CD8-positive, alpha-beta memory T cell (primary cell): ENCODE measurements at places on chromosomes 4 and X. TPM values are rescaled to one million over a fixed set of nuclear protein-coding genes. Genes with fewer than 3 reads are reported as not detected.

- H3K36me3 ChIP-seq: no peaks in the 10 kb centered on the region
- H3K4me1 ChIP-seq: no peaks in the 10 kb centered on the region
- peaks cover 11% of the 10 kb centered on the region for H3K27me3 ChIP-seq
- no peak overlapping the region for H3K4me3 ChIP-seq
- H3K27ac ChIP-seq: no peak overlapping the region
Observed at GRCh38 chr4:18033111-18034085, 11.8 kb upstream of the LCORL start.

GRCh38 chr4:2948895-2949781 lies 14.1 kb downstream of the NOP14 start:
- no peak overlapping the region for H3K4me3 ChIP-seq
- H3K27me3 ChIP-seq: no peaks in the 10 kb centered on the region
- peaks cover 66% of the 10 kb centered on the region for H3K36me3 ChIP-seq

- peak within 1 kb of the TSS; percentile 69 for H3K27ac ChIP-seq
- H3K4me1 ChIP-seq: peaks cover 24% of the 10 kb centered on the region
- peak within 1 kb of the TSS; percentile 76 for H3K4me3 ChIP-seq
- DNase-seq: peak; percentile 80
- no peaks in the 10 kb centered on the region for H3K27me3 ChIP-seq
- no peaks in the 10 kb centered on the region for H3K36me3 ChIP-seq
Observed at GRCh38 chr4:109702950-109703663, at the start of gene CASP6. CASP6 (minus strand) TSS chr4:109703445; CDS start chr4:109703395, 50 bp downstream.

- H3K4me1 ChIP-seq: peaks cover 66% of the 10 kb centered on the region
- DNase-seq: no peak
- no peaks in the 10 kb centered on the region for H3K36me3 ChIP-seq
- no peaks in the 10 kb centered on the region for H3K27me3 ChIP-seq
Observed at GRCh38 chr4:109562457-109563239, 2.6 kb downstream of the MCUB start.

GRCh38 chrX:154457491-154458115 lies 478 bp upstream of the PLXNA3 start:
- peak; percentile 74 for DNase-seq
- H3K4me3 ChIP-seq: peak overlapping the region; percentile 26

DNA sequence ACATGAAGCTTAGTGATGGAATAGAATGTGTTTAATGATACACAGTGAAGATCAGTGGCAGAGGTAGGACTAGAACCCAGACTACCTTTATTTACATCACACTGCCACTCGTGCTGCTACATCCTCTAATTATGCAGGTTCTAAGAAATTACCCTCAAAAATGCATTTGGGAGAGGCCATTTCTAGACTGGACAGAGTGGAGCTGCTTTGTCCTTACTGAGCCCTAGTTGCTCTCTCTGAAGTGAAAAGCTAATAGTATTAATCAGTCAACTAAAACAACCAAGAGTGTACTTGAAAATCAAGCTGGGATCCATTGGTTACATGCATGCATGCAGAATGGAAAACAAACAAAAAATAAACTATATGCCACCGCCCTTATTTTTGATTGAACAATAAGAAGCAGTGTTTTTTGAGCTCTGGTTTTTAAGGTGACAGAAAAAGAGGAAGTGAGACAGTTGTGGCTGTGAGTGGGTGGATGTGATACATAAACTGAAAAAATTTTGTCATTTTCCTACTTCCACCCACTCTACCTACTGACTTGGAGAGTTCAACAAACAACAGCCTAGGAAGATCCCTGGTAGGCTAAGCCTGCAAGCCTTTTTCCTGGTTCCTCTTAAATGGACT lies 6.8 kb upstream of the VSIG4 start:
- H3K27ac ChIP-seq: peak overlapping the region; percentile 31
- H3K27me3 ChIP-seq: no peaks in the 10 kb centered on the region
- H3K4me3 ChIP-seq: no peak overlapping the region
- DNase-seq: no peak
- no peaks in the 10 kb centered on the region for H3K36me3 ChIP-seq
- H3K4me1 ChIP-seq: peaks cover 28% of the 10 kb centered on the region

DNA sequence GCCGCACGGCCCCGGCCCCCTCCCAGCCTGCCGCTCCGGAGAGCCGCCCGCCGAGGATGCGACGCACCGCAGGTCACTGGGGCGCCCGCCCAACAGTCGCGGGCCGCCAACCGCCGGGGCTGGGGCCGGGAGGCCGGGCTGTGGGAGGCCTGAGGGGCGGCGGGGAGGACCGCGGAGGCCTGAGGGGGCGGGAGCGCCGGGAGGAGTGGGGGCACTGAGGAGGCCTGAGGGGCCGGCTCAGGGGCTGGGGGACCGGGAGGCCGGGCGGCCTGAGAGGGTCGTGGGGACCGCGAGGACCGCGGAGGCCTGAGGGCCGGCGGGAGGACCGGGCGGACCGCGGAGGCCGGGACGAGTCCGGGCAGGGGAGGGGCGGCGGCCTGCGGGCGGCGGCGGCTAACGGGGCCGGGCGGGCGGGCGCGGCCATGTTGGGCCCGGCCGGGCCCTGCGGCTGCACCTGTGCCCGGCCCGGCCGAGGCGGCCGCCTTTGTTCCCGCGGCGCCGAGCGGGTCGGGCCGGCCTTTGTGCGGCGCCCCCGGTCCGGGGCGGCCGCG lies 353 bp downstream of the NSD2 start:
- peaks cover 17% of the 10 kb centered on the region for H3K4me1 ChIP-seq
- no peak for DNase-seq
- H3K27me3 ChIP-seq: no peaks in the 10 kb centered on the region

- H3K4me3 ChIP-seq: no peak overlapping the region
- H3K27ac ChIP-seq: no peak overlapping the region
- H3K27me3 ChIP-seq: no peaks in the 10 kb centered on the region
- no peaks in the 10 kb centered on the region for H3K4me1 ChIP-seq
Observed at GRCh38 chr4:124749421-124749820, 36.9 kb upstream of the ANKRD50 start.

DNA sequence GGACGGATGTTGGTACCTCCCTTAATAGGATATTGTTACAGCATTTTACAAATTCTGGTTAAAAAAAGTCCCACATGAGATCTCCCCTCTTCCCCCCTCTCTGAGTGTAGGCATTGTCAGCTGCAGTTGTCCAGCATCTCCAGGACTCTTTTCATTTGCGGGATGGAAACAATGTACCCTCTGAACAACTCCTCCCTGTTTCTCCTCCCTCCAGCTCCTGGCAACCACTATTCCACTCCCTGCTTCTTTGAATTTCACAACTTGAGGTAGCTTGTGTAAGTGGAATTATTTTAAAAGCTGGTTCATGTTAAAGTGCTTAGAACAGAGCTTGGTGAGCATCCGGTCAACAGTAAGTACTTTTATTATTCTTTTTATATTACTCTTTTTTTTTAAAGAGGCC lies 69.8 kb downstream of the TBL1X start:
- no peak for DNase-seq
- no peaks in the 10 kb centered on the region for H3K36me3 ChIP-seq
- no peaks in the 10 kb centered on the region for H3K27me3 ChIP-seq
- no peak overlapping the region for H3K27ac ChIP-seq
- H3K4me1 ChIP-seq: peaks cover 9% of the 10 kb centered on the region
- no peak overlapping the region for H3K4me3 ChIP-seq

GRCh38 chr4:1055721-1056590 lies 44.5 kb downstream of the FGFRL1 start:
- H3K36me3 ChIP-seq: no peaks in the 10 kb centered on the region
- H3K4me3 ChIP-seq: peak overlapping the region; percentile 67
- DNase-seq: peak; percentile 93
- H3K4me1 ChIP-seq: peaks cover 14% of the 10 kb centered on the region
- no peaks in the 10 kb centered on the region for H3K27me3 ChIP-seq

- H3K4me3 ChIP-seq: no peak overlapping the region
- no peaks in the 10 kb centered on the region for H3K27me3 ChIP-seq
- H3K36me3 ChIP-seq: no peaks in the 10 kb centered on the region
- no peak overlapping the region for H3K27ac ChIP-seq
- no peak for DNase-seq
Observed at GRCh38 chrX:47900833-47901232, 64.1 kb downstream of the ZNF81 start.

DNA sequence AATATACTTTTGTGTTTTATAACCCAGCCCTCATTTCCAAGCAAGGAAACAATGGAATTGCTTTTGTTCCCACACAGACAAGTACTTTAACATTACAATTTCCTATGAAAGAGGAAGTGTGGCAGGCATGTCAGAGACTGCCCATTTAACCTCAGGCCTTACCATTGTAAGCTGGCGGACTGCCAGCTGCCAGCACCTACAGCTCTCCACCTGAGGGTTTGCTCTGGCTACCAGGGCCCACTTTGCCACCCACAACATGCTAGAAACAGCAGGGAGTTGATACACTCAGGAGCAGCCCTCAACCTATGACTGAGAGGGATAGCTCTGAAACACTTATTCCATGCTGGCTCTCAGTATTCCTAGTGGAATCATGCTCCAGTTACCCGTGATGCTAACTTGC lies 152.3 kb upstream of the PRDX4 start:
- DNase-seq: no peak
- no peaks in the 10 kb centered on the region for H3K4me1 ChIP-seq
- H3K27me3 ChIP-seq: no peaks in the 10 kb centered on the region
- H3K4me3 ChIP-seq: no peak overlapping the region

DNA sequence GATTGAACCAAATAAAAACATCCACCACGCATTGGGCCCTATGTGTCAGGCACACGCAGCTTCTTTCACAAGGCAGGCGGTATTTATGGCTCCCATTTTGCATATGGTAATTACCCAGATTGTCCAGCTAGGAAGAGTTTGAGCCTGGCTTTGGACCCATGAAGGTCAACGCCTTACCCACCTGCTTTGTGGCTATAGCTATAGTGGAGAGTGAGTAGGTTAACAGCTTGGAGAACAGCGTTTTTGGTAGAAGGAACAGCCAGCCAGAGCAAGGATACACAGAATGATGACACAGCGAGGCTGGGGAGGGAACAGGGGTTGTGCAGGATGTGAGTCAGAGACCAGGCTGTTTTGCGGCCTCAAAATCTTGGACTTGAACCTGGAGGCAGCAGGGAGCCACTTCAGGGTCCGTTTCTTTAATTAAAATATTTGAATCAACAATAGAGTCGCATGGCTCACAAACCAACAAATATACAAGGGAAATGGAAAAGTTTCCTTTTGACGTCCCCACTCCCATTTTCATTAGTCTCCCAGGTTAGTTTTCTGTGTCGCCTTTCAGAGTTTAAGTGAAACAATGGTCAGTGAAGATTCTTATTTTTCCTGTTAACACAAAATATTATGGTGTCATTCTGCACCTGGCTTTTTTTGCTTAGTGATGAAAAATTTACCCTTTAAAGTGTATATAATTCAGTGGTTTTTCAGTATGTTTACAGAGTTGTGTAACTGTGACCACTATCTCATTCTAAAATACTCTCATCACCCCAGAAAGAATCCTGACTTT lies 118.2 kb upstream of the STX18 start:
- H3K36me3 ChIP-seq: no peaks in the 10 kb centered on the region
- H3K27me3 ChIP-seq: no peaks in the 10 kb centered on the region
- DNase-seq: no peak
- H3K27ac ChIP-seq: no peak overlapping the region

DNA sequence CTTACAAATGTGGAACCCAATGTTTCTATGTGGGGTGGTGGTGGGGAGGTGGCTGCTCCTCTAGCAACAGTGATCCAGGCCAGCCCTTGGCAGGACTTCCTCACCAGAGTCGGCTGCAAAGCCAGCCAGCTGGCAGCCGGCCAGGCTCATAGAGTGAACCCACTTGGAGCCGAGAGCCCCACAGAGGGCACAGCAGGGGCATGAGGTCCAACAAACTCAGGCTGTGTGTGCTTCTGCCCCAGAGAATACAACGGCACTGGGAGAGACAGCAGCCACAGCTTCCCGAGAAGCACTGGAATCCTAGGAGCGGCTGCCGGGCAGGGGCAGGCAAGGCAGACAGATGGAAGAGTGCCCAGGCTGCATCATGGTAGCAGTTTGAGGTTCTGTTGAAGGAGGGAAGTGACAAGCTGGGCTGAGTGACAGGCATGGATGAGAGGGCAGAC lies 23.5 kb upstream of the SOWAHD start:
- no peak overlapping the region for H3K4me3 ChIP-seq
- no peaks in the 10 kb centered on the region for H3K4me1 ChIP-seq
- H3K27ac ChIP-seq: no peak overlapping the region
- no peaks in the 10 kb centered on the region for H3K27me3 ChIP-seq

DNA sequence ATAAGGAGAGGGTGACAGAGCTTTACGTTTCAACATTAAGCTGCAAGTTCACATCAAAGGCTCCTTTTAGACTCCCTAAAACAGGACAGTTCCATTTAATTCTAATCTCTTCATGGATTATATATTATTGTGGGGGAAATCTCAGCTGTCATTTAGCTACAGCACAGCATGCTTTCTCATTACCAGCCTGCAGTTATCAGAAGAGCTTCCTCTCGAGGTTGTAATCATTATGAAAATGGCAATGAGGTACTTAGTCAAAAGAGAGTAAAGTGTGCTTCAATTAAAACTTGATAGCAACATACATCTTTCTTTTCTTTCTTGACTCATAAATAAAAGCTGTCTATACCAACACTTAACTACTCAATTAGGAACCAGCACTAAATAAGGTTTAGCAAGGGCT lies 896.8 kb downstream of the ADGRL3 start:
- no peaks in the 10 kb centered on the region for H3K4me1 ChIP-seq
- H3K4me3 ChIP-seq: no peak overlapping the region
- no peak for DNase-seq
- H3K36me3 ChIP-seq: no peaks in the 10 kb centered on the region
- H3K27ac ChIP-seq: no peak overlapping the region

DNA sequence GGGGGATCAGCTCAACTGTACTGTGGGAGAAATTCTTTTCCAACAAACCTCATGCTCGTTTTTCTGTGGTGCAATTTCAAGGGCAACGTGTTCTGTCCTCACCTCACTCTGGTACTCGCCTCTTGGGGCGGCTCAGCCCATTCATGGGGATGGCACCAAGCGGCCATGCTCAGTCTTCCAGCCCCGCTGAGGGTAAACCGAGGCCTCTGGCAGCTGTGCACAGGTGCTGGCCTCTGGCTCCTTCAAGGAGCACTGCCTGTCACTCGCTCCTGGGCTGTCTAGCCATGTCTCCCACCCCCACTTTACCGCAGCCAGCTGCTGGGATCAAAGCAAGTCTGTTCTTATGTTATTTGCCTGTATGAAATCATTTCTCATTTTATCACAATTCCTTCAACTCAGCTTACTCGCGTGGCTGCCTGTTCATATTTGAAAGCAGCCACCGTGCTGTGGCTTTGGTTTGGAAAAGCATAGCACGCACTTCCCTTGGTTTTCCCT lies 70.2 kb downstream of the MTMR1 start:
- H3K4me1 ChIP-seq: no peaks in the 10 kb centered on the region
- H3K27ac ChIP-seq: no peak overlapping the region
- DNase-seq: no peak
- H3K27me3 ChIP-seq: no peaks in the 10 kb centered on the region

- no peaks in the 10 kb centered on the region for H3K36me3 ChIP-seq
- H3K27me3 ChIP-seq: no peaks in the 10 kb centered on the region
- H3K27ac ChIP-seq: no peak overlapping the region
- DNase-seq: no peak
- no peak overlapping the region for H3K4me3 ChIP-seq
Observed at GRCh38 chr4:124943938-124944337, 231.4 kb upstream of the ANKRD50 start.

The EMCN gene
- total RNA-seq: not detected

The SOWAHB gene
- not detected for total RNA-seq

The PGAM4 gene
- total RNA-seq: 0.85 TPM

The CEP44 gene
- total RNA-seq: 22.4 TPM

The MAGEA2B gene
- not detected for total RNA-seq

The ZNF157 gene
- total RNA-seq: 0.60 TPM
